ENCODE measurements at places on chromosomes 4 and X.

GRCh38 chr4:140996766-140997165 lies 136.5 kb downstream of the RNF150 start:
- DNase-seq: no peak

DNA sequence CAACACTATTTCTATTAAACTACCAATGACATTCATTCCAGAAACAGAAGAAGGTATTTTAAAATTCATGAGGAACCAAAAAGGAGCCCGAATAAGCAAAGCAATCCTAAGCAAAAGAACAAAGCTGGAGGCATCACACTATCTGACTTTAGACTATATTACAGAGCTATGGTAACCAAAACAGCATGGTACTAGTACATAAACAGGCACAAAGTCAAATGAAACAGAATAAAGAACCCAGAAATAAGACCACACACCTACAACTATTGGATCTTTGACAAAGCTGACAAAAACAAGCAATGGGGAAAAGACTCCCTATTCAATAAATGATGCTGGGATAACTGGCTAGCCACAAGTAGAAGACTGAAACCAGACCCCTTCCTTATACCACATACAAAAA lies 122.3 kb downstream of the ITIH6 start:
- no peak for DNase-seq

DNA sequence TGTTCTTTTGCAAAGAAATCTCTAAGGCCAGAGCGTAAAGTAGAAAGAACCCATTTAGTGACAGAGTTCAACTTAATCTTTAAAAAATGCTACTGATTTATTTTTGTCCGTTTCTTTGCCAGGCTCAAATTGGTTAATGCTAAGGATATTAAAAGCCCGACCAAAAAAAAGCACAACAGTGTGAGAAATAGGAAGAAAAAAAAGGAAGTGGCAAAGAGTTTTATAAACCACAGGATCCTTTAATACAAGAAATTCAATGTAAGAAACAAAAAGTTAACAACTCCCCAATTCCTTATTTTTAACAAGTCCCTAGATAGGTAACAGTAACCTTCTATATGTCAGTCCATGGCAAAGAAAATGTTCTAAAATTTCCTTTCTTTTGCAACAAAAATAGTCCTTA lies 480.4 kb downstream of the ACTRT1 start:
- no peak for DNase-seq

DNA sequence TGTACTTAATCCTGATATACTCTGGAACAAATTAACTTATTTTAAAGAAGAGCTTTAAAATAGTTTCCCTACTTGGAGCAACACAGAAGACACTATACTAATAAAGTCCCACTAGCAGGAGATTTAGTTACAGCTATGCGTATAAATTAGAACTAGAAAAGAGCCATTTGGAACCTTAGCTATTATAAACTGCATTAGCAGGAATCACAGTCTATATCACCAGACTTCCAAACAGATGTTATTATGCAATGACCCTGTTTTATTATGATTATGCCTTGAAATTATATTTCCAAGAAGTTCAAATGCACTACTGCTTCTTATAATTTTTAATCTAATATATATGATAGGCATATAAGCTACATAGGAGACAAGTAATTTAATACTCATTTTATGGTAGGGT lies 95.5 kb upstream of the WDR44 start:
- DNase-seq: no peak

DNA sequence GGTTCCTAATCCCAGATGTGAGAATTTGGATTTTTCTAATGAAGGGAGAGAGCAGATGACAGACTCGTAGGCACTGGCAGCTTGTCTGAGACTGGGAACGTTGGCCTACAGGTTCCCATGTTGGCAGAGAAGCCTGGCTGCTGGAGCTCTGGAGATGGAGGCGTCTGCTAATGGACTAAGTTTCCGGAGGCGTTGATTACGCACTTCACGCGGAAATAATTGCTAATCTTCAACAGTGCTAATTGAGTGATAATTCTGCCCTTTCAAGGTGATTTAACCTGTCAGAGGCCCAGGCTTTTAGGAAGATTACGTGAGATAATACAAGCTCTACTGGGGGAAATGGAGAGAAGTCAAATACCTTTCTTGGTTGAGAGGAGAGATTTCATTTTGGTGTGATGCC lies 77.4 kb downstream of the PSAPL1 start:
- no peak for DNase-seq

- DNase-seq: no peak
Measured at GRCh38 chr4:15893962-15894361, 44.6 kb downstream of the FGFBP1 start.

- no peak for DNase-seq
Measured at GRCh38 chr4:14844061-14844460, 158.2 kb upstream of the CPEB2 start.

DNA sequence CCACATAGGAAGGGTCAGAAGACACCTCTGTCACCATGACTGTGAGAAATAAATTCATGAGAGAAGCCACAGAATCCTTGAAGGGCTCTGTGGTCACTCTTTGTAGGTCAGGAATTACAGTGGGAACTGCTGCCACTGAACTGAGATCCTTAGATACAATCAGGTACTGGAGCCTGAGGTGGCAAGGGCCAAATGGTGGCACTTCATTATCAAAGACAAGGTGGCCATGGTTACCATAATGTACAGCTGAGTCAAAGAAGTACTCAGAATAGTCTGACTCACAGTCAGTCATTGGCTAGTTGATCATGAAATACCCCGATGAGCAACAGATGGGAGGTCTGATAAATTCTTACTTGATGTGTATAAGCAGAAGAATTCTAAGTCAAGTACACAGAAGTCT lies 131.9 kb downstream of the RTL3 start:
- no peak for DNase-seq

GRCh38 chr4:182644683-182645050 lies 272.5 kb downstream of the DCTD start:
- no peak for DNase-seq

- no peak for DNase-seq
Measured at GRCh38 chr4:78057600-78058550, 752 bp downstream of the FRAS1 start.

DNA sequence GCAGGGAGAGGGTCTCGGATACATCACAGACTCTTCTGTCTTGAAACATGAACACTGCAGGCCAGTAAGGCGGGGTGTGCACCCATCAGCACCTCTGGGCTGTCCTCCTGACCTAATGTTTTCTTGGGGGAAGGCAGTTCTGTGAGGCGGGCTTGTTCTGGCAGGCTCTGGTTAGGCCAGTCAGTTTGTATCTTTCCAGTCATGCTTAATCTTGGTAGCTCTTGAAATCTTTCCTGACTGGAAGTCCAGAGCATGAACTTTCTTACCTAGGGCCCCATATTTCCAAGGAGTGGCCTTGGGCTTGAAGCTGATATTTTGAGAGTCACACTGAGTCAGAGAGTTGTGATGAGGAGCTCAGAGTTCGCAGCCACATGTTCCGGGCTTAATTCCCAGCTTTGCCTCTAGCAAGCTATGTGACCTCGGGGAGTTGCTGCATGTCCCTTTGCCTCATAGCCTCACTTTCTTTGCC lies 54.2 kb upstream of the RASSF6 start:
- DNase-seq: no peak

- no peak for DNase-seq
Measured at GRCh38 chrX:129025376-129025775, 497.9 kb downstream of the SMARCA1 start.

DNA sequence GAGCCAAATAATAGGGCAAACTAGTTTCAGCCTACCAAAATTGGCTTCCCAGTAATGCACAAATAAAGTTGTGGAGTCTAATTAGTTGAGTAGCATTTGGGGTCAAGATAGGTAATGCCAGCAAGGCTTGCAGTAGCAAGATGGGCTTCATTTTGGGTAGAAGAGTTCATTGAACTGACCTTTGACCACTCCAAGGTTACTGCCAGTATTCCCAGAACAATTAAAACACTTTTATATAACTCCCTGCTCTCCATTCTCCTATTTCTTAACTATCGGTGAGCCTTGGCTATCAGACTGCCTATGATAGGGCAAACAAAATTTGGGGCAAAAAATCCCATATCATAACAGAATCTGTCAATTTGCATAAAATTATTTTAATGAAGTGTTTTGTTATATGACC lies 7.1 kb downstream of the DNAAF6 start:
- DNase-seq: no peak

DNA sequence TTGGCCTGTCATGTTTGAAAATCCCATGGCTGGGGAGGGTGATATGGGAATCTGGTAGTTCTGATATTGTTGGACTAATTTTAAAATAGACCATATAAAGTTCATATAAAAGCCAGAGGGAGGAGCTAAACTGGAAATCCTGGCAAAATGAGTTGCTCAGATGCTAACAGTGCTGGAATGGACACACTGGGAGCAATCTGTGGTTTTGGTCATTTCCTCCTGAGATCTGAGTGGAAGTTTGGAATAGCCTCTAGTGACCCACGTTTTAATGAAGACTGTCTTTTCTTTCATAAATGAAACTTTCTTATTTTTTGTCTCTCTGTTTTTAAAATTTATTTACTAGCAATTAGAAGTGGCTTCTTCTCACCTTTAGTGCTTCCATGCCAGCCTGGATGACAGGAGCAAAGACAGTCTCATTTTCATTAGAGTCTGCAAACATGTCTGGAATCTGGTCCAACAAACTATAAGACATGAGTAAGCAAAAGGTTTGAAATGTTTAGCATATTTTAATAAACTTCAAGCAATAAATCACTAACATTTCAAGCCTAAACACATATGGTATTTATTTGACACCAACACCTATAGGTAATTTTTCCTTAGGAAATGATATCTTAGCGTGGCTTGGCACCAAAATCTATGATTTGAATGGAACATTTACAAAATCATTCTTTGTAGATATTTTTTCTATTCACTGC lies 66.6 kb downstream of the METTL14 start:
- no peak for DNase-seq

DNA sequence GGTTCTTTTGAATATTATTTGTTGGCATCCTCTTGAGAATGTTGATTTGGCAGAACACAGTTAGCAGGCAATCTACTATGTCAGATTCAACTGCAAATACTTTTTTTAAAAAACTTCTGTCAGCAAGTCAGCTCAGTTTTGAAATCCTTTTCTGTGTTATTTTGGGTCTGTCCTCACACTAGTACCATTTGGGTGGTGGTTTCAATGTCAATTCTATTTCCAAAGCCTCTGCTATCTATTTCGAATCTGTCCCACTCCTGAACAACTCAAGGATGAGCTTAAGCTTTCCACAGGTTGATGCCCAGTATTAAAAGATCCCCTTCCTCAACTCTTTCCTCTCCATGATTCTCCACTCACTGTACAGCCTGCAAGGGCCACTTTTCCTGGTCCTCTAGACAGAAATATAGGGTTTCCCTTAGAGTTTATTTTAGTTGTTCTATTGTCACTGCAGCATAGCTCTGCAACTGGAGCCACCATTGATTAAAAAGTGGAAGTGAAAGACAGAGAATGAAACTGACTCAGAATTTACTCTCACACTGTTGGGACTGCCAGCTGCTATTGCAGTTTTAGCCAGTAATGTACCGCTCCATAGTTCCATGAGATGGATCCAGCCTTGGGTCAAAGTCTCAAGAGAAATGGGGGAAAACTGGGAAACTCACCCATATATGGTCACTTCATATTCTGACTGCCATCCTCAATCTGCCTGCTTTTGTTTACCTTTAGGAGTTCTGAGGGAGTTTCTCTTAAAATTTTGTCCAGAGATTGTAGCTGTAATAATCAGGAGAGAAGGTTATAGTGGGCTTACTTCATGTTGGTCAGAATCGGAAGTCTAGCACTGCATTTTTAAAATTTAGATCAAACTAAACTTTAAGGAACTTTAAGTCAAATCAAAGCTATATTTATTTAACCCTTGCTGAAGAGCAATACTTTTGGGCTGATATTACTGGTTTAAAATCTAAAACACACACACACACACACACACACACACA lies 14.6 kb downstream of the HDX start:
- DNase-seq: peak; percentile 20

GRCh38 chrX:10072786-10073568 lies 83.8 kb upstream of the CLCN4 start:
- DNase-seq: no peak

GRCh38 chrX:112654871-112655270 lies 24.9 kb downstream of the LHFPL1 start:
- DNase-seq: no peak

DNA sequence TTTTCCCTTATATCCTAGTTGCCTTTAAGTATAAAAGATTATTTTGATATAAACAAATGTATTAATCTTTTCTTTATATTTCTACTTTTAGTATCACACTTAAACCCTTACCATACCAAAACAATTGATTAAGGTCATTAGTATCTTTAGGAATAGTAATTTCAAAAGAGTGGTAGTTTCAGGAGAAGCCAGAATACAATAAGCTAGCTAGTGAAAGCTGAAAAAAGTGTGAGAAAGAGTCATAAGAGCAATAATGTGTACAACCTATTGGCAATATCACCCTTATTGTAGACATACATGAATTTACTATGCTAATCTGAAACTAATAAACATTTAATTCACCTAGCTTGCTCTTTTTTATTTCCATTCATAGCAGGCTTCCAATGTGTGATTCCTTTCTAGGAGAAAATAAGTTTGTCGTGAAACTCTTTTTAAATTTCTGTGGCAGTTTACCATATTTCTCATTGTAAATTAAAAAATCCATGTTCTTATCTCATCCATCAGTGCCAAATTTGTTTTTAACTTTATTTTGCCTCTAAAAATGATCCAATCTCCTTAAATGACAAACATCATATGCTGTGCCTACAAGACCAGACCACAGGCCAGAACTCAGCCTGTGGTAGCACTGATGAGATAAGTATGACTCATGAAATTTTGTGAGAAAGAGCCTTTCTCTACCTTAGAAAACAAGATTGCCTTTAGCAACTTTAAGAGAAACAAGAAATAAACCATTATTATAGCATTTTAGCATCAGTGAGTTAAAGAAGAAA lies 8.1 kb downstream of the NEK1 start:
- DNase-seq: peak; percentile 17

GRCh38 chrX:16897445-16897844 lies 27.3 kb upstream of the RBBP7 start:
- no peak for DNase-seq

DNA sequence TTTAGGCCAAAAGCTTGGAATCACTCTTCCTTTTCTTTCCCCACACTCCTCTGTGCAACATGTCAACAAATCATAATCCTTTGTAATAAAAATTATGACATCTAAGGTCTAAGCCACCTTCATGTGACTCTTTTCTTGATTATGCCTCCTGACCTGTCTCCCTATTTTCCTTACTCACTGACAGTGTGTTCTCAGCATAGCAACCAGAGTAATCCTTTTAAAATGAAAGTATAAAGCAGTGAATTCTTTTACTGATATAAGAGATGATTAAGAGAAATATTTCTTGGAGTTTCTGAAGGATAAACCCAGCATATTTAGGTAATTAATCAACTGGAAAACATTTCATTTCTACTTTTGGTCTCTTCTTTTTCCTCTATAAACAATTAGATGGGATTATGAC lies 44.7 kb downstream of the USO1 start:
- no peak for DNase-seq
